ENCODE measurements at places on chromosomes 11 and 22. TPM values are rescaled to one million over a fixed set of nuclear protein-coding genes. Genes with fewer than 3 reads are reported as not detected.

SHANK2 gene
- not detected for total RNA-seq

BTG4 gene
- total RNA-seq, result not detected

PNPLA5 gene
- total RNA-seq, result not detected

VSIG10L2 gene
- not detected for total RNA-seq

MMP27 gene
- not detected for total RNA-seq

ANO5 gene
- total RNA-seq, result under 0.01 TPM

OR10A2 gene
- not detected for total RNA-seq

SMARCB1 gene
- 737 TPM for total RNA-seq

NCR3LG1 gene
- total RNA-seq, result 9.3 TPM

SEC14L6 gene
- total RNA-seq, result under 0.01 TPM

OR51B2 gene
- total RNA-seq, result not detected

HOATZ gene
- total RNA-seq, result not detected

OR8G5 gene
- total RNA-seq, result not detected

All from pericardium fibroblast (primary cell).